ENCODE measurements at places on chromosomes 1 and 21. TPM values are rescaled to one million over a fixed set of nuclear protein-coding genes. Genes with fewer than 3 reads are reported as not detected.

GRCh38 chr1:53093778-53094532, 31.9 kb downstream of the PODN start:
- DNase-seq = no peak

GRCh38 chr21:28971171-28971570, 21.5 kb downstream of the LTN1 start:
- no peak for DNase-seq

DNA sequence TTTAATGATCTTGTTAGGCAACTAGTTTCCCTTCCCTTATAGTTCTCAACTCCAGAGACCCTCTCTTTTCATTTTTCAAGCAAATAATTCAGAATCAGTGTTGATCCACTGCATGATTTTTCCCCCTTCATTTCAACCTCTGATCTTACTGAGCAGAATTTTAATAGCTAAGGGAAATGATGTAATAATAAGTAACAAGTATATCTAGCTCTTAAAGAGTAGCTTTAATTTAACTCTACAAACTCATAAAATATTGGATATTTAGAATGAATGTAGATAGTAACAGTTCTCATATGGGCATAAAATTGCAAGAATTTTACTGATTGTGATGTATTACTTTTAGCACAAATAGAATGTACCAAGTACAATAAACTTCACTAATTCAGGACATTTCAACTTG, 130.2 kb downstream of the NR5A2 start:
- DNase-seq = no peak

Gene ZBTB7B
- 20.9 TPM for polyA plus RNA-seq

All from keratinocyte (primary cell).